Activated CD4-positive, alpha-beta T cell treated with anti-CD3 and anti-CD28 coated beads, Interleukin-2, amount 10 ng/mL, durations not matched to agents 7 days and 5 days (primary cell): ENCODE measurements at places on chromosomes 1 and 21. TPM values are rescaled to one million over a fixed set of nuclear protein-coding genes. Genes with fewer than 3 reads are reported as not detected.

DNA sequence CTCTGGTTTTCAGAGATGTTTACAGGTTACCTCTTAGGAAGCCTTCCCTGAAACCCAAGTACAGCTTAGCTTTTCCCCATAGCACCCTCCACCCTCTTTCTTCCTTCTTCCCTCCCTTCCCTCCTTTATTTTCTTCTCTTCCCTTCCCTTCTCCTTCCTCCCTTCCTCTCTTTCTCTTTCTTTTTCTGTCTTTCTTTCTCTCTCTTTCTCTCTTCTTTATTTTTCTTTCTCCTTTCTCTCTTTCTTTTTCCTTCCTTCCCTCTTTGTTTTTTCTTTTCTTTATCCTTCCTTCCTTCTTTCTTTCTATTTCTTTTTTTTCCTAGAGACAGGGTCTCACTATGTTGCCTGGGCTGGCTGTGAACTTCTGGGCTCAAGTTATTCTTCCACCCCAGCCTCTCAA is 231.6 kb downstream of the SLC35F3 start:
- no peak for DNase-seq

Gene INAVA
- not detected for total RNA-seq

Gene KRTAP21-2
- not detected for total RNA-seq

Gene C1orf116
- not detected for total RNA-seq

Gene C1orf185
- total RNA-seq, result not detected
